ENCODE measurements at places on chromosomes 13 and 19.

- DNase-seq: no peak
Measured at GRCh38 chr19:48895226-48895625, 3.3 kb downstream of the TULP2 start.

DNA sequence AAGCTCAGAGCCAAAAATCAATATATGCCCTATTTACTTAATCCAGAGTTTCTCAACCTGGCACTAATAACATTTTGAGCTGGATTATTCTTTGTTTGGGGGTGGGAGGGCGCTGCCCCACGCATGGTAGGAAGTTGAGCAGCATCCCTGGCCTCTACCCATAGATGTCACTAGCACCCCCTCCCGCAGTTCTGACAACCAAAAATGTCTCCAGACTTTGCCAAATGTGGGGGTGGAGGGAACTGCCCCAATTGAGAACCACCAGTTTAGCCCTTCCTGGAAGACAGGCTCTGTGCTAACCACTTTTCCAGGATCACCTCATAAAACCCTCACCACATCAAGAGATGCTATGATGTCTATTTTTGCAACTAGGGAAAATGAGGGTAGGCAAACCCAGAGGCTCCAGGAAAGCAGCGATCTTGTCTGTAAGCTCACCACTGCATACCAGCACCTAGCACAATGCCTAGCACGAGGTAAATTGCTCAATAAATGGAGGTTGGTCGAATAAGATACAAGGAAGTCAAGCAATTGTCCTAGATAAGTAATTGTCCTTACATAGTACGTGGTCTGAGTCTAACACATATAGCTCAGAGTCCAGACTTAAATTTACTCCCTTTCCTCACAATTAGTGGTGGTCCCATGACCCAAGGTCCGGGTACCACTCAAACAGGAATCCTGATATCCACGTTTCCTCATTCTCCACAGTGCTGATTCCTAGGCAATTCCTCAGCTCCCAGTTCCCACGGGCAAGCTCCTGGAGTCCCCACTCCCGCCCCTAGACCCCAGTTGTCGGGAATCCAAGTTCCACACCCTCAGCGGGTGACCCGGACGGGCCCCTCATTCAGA is 892 bp downstream of the TRIR start:
- DNase-seq: peak; percentile 35

- no peak for DNase-seq
Measured at GRCh38 chr19:50226536-50226935, 23.1 kb downstream of the MYH14 start.

DNA sequence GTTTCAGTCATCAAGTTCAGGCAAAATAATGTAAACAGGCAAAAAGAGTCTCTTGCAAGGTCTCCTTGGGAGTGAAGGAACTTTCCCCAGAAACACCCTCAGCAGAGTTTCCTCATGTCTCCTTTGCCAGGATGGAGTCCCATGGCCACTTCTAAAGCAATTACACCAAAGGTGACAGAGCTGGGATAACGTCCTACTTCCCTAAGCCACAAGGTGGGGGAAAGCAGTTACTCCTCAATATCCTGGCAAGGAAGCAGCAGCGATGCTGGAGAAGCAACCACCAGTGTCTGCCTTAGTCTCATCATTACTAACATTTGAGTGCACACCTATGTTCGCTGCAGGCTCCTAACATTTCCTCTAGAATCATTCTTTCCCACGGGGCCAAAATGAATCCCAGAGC is 88.6 kb downstream of the UBL3 start:
- DNase-seq: no peak

DNA sequence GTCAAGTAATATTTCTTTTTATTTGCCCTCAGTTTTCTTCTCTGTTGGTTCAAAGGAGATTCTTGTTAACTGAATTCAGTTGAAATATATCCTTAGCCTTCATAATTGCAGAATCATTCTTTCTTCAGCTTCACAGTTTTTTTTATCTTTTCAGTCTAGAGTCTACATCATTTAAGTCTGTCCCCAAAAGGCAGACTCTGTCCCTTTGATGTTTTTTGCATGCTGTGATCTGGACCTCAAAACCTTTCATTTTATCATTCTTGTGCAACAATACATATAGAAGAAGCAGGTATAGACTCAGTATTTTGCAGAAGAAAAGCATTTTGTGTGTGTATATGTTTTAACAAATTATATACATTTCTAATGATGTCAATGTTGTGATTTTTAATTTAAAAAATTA is 734.8 kb upstream of the GPC6 start:
- DNase-seq: no peak

GRCh38 chr13:81058211-81058915 is 717.4 kb upstream of the SPRY2 start:
- no peak for DNase-seq

GRCh38 chr19:33424181-33424580 is 50.7 kb downstream of the CEBPG start:
- DNase-seq: no peak

- DNase-seq: no peak
Measured at GRCh38 chr13:66128201-66128600, 1101.9 kb downstream of the PCDH9 start.
